Fibroblast of skin of scalp (primary cell): ENCODE measurements at places on chromosomes 16 and 17.

DNA sequence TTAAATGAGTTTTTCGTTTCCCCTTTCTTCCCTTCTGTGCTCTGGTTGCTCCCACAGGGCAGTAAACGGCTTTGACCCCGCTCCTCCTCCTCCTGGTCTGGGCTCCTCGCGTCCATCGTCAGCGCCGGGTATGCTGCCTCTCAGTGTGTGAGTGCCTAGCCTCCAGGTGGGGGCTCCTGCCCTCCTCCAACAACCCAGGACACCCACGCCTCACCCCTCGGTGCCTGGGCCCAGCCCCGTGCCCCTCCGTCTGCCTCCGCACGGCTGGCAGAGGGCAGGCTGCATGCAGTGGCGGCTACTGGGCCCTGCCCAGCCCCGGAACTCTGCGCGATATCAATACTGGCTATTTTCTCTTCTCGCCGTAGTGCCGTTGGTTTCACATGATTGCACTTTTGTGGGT, 31.2 kb downstream of the NDEL1 start:
- DNase-seq: no peak

GRCh38 chr17:46940692-46941404, 17.9 kb downstream of the GOSR2 start:
- DNase-seq: peak; percentile 77

- peak; percentile 70 for DNase-seq
Observed at GRCh38 chr16:55663765-55664677, 8.2 kb downstream of the SLC6A2 start.

- DNase-seq: no peak
Observed at GRCh38 chr16:66220702-66221101, 145.8 kb upstream of the CDH5 start.

- no peak for DNase-seq
Observed at GRCh38 chr17:9330141-9330540, 245.5 kb downstream of the STX8 start.

DNA sequence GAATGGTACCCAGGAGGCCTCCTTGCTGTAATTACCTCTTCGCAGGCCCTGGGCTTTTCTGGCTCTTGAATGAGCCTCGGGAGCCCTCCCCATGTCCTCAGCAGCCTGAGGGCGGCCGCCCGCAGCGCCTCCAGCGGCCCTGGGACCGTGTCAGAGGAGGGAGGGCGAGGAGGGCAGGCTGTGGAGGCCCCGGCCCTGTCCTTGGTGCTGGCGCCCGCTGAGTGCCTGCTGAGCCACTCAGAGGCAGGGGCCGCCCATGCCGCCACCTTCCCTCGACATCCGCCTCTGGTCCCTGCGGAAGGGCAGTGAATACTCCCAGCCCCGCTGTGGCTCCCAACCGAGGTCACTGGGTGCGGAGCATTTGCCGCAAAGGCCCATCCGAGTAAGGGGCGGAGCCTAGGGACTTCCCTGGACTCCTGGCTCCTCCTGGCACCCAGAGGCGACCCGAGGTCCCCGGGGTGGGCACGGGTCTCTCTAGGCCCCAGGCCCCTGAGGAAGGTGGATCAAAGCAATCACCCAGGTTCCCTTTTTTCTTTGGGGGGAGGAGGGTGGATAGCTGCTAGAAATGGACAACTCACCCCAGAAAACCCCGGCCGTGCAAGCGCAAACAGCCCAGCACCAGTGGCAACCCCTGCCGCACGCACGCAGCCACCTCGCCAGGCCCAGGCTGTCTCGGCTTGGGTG, 2.8 kb downstream of the RBFOX3 start:
- DNase-seq: peak; percentile 33

GRCh38 chr17:48375356-48375755, 54.7 kb downstream of the SKAP1 start:
- DNase-seq: peak; percentile 19

DNA sequence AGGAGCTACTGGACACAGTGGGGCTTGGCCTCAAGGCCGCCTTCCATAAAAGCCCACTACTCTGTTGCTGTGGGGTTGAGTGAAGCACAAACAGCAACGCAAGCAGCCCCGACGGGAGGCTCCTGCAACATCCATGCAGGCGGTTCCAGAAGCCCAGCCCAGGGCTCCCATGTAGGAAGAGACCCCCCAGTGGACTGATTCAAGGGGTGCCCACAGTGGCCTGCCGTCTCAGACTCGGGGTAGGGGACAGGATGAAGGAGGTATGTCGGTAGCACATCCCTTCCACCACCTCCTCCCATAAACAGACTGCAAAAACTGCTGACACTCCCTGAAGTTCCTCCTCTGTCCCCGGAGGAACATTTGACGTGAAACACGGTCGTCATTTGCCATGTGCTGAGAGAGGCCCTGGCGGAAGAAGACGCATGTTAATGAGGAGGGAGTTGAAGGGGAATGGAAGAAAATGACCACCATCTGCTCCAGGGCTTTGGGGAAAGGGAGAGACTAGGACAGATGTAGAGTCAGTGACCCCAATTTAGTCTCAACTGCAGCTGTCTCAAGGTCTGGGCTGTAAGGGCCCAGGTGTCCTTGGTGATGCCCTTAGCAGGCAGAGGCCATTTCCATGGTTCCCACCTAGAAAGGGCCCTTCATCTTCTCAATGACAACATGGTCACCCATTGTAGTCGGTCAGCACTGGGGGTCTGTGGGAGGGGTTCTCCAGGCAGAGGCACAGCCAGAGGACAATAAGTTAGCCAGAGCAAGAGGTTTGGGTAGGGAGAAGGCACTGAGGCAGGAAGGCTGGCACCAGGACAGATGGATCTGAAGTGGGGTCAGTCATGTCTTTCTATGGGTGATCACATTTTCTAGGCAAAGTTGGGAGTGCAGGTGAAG, 200.6 kb downstream of the CPPED1 start:
- no peak for DNase-seq

- no peak for DNase-seq
Observed at GRCh38 chr17:58583486-58583885, 69.0 kb upstream of the MTMR4 start.

GRCh38 chr17:57677858-57678257, 67.2 kb downstream of the CCDC182 start:
- no peak for DNase-seq

GRCh38 chr17:41347869-41348760, 2.5 kb downstream of the KRT33A start:
- DNase-seq: no peak
